ENCODE measurements at places on chromosomes 16 and 17. TPM values are rescaled to one million over a fixed set of nuclear protein-coding genes. Genes with fewer than 3 reads are reported as not detected.

RNF227 gene
- 3.0 TPM for total RNA-seq

KRTAP16-1 gene
- total RNA-seq, result not detected

TP53TG3 gene
- not detected for total RNA-seq

PDIA2 gene
- total RNA-seq, result not detected

SOX15 gene
- total RNA-seq, result 0.06 TPM

SUZ12 gene
- total RNA-seq, result 36.5 TPM

HOXB9 gene
- total RNA-seq, result 0.49 TPM

CD300LB gene
- not detected for total RNA-seq

SULT1A2 gene
- total RNA-seq, result 0.16 TPM
